ENCODE measurements at places on chromosomes 16 and 17.
A peak's percentile ranks its signal among the peaks of the same experiment; 100 is the strongest.

DNA sequence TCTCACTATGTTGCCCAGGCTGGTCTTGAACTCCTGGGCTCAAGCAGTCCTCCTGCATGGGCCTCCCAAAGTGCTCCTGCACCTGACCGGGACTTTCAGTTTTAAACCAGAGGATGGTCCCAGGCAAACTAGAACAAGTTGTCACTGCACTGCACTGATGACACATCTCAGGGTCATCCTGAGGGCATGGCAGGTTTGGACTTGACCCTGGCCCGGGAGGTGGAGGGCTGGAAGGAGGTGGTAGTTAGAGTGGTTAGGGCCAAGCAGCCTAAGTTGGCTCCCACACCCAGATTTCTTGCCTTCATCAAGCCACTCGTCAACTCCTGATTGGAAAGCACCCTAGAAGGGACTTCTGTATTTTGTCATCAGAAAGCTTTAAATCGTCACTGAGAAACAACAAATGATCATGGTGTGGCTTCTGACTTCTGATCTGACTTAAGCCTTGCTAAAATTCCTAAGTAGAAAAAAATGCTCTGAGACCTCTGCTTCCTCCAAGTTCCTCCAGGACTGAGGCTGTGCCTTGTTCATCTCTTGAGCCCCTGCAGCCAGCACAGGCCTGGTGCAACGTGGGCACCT lies 43.5 kb downstream of the EMP2 start:
- DNase-seq: no peak

- DNase-seq: no peak
Measured at GRCh38 chr16:84366208-84366607, 2.1 kb upstream of the ATP2C2 start.

DNA sequence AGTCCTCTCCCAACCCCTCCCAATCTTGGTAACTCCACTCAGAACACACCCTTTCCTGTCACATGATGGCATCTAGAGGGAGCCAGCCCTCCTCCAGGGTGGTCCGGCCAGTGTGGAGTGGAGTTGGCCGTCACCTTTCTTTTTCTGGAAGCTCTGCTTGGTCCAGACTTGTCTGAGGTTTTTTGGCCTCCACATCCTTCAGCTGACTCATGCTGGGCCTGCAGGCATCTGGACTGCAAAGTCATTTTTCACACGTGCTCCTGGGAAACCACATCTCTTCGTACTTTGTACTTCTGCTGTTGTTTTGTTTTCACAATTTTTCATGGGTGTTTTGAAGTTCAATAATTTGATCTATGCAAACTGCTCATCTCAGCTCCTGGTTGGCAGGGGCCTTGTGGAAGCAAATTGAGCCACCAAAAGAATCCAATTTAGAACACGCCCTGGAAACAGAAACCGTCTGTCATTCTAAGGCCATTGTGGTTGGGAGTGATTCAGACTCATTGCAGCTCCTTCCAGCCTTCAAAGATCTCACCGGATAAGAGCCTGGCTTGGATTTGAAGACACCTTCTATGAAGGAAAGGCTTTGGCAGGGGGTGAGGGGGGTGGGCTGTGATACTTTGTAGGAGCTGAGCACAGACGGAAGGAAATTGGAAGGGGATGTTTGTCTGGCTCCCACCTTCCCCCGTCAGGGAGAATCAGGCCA lies 42.4 kb upstream of the NF1 start:
- peak; percentile 41 for DNase-seq

DNA sequence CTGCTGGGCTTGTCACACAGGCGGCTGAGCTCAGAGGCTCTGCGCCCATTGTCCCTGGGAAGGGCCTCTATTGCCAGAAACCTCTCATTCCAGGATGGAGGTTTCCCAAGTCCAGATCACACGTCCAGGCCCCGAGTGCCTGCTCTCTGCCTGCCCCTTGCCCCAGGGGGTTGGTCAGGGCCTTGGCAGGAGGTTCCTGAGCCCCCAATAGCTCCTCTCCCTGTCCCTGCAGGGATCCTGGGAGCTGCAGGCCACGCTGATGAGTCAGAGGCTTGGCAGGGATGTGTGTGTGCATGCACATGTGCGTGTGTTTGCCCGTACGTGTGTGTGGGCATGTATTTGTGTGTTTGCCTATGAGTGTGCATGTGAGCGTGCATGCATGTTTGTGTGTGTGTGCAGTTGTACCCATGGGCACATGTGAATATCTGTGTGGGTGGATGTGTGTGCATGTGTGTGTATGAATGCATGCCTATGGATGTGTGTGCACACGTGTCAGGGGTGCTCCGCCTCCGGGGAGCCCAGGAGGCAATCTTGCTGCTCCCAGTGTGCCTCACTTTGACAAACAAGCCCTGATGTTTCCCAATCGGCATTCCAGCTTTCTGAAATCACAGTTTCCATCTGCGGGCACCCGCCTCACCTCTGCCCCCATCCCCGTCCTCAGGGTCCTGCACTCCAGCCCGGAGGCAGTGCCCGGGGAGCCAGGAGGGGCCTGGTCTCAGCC lies 98.4 kb upstream of the GSE1 start:
- no peak for DNase-seq

GRCh38 chr16:67562918-67563707 lies 787 bp downstream of the CTCF start:
- DNase-seq: peak; percentile 59

GRCh38 chr16:13021996-13022395 lies 120.6 kb downstream of the SHISA9 start:
- no peak for DNase-seq

GRCh38 chr16:73285436-73286201 lies 237.7 kb upstream of the ZFHX3 start:
- no peak for DNase-seq

- no peak for DNase-seq
Measured at GRCh38 chr17:7947651-7948050, 15.6 kb downstream of the CNTROB start.

DNA sequence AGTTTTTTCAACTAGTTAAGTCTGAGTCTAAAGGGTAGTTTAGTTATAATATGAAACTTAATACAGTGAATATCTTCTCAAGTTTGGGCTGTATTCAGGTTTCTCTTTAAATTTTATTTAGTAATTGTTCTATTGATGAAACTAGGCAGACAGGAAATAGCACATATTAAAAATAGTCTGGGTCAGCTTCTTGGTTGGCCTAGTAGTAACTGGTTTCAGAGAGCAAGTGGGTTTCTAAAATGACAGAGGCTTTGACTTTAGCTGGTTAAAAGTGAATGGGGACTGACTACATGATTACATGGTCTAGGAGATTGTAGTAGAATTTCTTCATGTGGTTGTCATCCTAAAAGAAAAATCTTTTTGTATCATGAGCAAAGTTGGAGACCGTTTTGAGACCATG lies 46.8 kb downstream of the OMG start:
- DNase-seq: no peak

GRCh38 chr16:15516609-15517008 lies 82.2 kb downstream of the BMERB1 start:
- DNase-seq: no peak

- no peak for DNase-seq
Measured at GRCh38 chr17:56733833-56734232, 99.9 kb downstream of the C17orf67 start.

DNA sequence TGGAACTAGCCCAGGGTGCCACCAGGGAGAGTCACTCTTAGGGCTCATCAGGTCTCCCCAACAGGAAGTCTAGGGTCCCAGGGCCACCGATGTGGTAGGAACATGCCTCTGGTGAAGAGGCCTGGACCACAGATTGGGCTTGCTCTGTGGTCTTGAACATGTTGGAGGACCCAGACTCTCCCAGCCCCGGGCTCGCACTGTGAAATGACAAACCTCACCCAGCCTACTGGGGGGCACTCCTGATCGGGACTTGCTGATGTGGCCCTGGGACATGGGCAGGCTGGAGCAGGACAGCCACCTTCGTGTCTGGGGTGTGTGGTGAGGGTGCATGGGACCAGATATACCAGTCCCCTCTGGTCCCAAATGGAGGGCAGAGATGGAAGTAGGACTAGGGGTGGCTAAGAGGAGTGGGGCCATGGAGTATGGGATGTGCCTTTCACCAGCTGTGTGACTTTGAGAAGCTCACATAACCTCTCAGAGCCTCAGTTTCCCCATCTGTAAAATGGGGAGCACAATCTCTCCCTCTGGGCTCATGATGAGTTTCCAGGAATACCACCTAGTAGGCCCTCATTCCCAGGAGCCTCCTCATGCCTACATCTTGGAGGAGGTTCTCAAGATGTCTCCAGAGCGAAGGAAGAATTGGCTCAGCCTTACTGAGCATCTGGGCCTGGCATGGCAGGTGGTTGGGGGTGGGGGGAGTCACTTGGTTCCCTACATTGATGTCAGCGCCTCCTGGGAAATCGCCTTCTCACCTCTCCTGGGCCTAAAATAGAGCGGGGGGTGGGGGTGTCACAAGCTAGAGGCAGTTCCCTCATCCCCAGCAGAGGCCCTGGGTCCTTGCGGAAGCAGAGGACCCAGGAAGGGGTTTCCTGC lies 1.5 kb upstream of the ADAM11 start:
- DNase-seq: no peak

DNA sequence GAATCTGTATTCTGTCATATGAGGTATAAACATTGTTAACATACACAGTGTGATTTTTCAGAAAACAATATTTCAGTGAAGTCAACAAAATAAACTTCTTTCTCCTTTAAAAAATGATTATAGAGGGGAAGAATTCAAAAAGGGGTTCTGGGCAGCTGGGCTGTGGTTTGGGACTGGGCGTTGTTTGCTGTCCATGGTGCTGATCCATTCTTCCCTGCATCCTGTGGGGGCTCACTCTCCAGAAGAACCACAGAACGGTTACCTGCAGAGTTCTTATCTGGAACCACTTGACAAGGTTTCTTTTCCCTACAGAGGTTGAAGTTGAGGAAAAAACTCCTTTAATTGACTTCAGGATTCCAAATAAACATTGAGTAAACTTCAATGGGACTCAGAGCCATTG lies 1091.0 kb downstream of the CDH8 start:
- DNase-seq: no peak

DNA sequence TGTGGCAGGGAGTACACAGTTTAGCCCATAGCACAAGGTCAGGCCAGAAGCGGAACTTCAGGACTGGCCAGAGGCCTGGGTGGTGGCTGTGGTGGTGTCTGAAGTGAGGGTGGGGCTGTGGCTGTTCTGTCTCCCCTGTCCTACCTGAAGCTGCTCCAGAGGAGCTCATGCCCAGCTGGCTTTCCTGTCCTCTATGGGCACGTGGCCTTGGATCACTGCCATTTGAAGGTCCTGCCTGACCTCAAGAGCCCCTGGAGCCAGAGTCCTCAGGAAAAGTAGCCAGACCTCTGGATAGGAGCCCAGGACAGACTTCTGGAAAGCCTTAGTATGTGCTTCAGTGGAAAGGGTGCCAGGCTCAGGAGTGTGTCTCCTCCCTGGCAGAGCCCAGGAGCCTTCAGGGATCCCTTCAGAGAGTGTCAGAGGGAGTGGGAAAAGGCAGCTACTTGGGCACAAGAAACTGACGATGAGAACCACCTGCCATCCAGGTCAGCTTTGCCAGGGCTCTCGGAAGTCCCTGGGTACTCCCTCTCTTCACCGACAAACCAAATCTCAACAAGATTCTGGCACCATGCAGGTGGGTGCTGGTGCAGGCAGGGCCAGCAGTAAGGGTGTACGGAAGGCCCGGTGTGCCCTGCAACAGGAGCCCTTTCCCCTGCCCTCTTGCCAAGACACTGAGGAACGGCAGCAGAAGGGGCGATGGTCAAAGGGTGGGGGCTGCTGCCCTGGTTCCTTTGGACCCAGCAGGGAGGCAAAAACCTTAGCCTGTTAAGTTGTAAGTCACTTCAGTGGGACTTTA lies 153.7 kb downstream of the NTN1 start:
- no peak for DNase-seq

DNA sequence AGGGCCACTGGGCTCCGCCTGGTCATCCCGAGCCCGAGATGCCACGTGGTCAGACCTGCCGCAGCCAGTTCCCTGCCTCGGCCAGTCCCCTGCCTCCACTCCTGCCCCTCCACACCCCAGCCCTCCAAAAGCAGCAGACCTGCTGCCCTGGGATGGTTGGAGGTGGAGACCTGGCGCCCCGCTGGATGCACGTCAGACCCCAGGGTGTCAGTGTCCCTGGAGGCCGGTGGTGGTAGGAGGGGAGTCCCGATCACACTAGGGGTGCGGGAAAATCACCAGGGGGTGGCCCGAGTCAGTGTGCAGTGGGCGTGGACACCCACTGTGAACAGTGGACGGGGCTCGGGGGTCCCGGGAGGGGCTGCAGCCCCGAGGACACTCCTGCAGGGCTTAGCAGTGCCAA lies 26.9 kb downstream of the TPSG1 start:
- no peak for DNase-seq

DNA sequence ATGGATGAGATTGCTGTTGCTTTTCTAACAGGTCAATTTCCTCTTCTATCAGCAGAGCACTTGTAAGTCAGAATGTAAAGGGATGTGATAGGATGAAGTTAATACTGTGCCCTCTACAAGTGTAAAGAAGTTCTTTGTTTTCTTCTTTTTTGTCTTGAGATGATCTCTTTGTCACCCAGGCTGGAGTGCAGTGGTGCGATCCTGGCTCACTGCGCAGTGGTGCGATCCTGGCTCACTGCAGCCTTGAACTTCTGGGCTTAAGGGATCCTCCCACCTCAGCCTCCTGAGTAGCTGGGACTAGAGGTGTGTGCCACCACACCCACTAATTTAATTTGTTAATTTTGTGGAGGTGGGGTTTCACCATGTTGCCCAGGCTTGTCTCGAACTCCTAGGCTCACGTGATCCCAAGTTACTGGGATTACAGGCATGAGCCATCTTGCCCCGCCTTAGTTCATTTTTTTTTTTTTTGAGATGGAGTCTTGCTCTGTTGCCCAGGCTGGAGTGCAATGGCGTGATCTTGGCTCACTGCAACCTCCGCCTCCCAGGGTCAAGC lies 21.6 kb upstream of the KPNB1 start:
- no peak for DNase-seq

GRCh38 chr16:55628306-55628968 lies 27.4 kb upstream of the SLC6A2 start:
- no peak for DNase-seq

GRCh38 chr16:70680495-70681381 lies 5.1 kb downstream of the MTSS2 start:
- no peak for DNase-seq

- DNase-seq: no peak
Measured at GRCh38 chr17:31291820-31292219, 5.2 kb downstream of the OMG start.

DNA sequence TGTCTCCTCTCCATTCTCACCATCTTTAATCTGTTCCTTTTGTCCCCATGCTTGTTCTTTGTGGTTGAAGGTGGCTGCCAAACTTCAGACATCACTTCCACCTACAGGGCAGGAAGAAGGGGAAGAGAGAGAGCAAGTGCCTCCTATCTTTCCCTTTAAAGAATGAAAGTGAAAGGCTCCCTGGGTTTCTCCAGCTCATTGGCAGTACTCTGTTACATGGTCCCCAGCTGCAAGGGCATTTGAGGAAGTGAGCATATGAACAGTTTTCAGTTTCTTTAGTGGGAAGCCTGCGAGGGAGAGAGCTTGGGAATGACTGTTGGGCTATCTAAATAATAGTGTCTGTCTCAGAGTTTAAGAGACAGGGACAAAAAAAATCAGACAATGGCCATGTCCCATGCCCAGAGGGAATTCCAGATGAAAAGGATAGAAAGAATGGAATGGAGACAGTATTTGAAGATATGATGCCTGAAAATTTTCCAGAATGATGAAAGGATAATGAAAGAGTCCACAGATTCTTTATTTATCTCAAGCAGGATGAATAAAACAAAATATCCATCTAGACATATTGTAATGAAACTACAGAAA lies 159.9 kb downstream of the LGALS9B start:
- DNase-seq: no peak

GRCh38 chr16:24748242-24748641 lies 18.8 kb downstream of the TNRC6A start:
- DNase-seq: peak; percentile 55
